Frontal cortex (tissue), 4 donors: ENCODE measurements at places on chromosomes 7 and 10. TPM values are rescaled to one million over a fixed set of nuclear protein-coding genes. Genes with fewer than 3 reads are reported as not detected.

DNA sequence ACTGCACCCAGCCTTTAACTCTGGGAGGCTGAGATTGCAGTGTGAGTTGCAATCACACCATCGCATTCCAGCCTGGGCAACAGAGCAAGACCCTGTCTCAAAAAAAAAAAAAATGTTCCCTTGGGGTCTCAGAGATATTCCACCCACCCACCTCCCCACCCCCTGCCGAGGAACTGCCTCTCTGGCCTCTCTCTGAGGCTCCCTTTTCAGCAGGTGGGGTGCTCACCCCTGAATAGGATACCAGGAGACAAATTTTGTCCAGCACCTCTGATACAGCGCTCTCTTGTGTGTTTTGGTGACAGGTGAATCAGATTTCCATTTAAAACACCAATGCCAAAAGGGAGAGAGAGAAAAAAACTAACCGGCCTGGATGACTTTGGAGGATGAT, 92.6 kb upstream of the KIF5B start:
- no peak for DNase-seq

- peak; percentile 32 for DNase-seq
Observed at GRCh38 chr7:30869794-30870611, 41.6 kb upstream of the AQP1 start.

- DNase-seq: no peak
Observed at GRCh38 chr10:5965266-5965665, 12.1 kb downstream of the IL15RA start.

- DNase-seq: no peak
Observed at GRCh38 chr10:28387140-28387539, 84.3 kb upstream of the MPP7 start.

The DIP2C gene
- 41.6 TPM for total RNA-seq

- no peak for DNase-seq
Observed at GRCh38 chr7:108059526-108059925, 56.6 kb upstream of the LAMB1 start.

DNA sequence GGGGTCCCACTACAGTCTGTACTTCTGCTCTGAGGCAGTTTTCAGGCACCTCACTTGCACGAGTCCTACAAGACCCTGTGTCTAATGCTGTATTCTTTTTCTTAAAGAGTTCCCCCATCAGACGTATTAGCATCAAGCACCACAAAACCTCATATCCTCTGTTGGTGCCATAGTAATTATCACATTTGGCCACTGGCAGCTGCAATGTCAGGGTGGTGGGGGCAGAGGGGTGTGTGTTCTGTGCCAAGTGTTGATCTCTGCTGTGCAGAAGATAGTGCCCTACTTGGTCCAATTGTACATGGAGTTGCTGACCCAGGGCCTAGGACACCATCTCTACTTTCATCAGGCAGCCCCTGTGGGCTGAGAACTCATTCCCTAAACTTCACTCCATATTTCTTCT, 20.0 kb upstream of the JAZF1 start:
- no peak for DNase-seq

The CALCR gene
- total RNA-seq: under 0.01 TPM
